ENCODE measurements at places on chromosomes 3 and 15.

- DNase-seq: no peak
Measured at GRCh38 chr3:55330355-55330754, 156.8 kb downstream of the WNT5A start.

GRCh38 chr3:10760199-10760598, 55.8 kb upstream of the SLC6A11 start:
- no peak for DNase-seq

DNA sequence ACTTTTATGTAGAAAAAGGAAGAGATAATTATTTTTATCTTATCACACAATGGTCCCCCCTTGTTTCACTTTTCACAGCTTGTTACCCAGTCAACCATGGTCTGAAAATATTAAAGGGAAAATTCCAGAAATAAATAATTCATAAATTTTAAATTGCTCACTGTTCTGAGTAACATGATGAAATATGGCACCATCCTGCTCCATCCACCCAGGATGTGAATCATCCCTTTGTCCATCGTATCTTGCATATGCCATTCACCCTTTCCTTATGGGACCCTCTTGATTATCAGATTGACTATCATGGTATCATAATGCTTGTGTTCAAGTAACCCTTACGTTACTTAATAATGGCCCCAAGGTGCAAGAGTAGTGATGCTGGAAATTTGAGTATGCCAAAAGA, 43.7 kb downstream of the ANKRD28 start:
- DNase-seq: no peak

- peak; percentile 20 for DNase-seq
Measured at GRCh38 chr15:48865370-48866079, 12.4 kb upstream of the EID1 start.

GRCh38 chr15:34116620-34117019, 14.7 kb downstream of the PGBD4 start:
- DNase-seq: no peak

DNA sequence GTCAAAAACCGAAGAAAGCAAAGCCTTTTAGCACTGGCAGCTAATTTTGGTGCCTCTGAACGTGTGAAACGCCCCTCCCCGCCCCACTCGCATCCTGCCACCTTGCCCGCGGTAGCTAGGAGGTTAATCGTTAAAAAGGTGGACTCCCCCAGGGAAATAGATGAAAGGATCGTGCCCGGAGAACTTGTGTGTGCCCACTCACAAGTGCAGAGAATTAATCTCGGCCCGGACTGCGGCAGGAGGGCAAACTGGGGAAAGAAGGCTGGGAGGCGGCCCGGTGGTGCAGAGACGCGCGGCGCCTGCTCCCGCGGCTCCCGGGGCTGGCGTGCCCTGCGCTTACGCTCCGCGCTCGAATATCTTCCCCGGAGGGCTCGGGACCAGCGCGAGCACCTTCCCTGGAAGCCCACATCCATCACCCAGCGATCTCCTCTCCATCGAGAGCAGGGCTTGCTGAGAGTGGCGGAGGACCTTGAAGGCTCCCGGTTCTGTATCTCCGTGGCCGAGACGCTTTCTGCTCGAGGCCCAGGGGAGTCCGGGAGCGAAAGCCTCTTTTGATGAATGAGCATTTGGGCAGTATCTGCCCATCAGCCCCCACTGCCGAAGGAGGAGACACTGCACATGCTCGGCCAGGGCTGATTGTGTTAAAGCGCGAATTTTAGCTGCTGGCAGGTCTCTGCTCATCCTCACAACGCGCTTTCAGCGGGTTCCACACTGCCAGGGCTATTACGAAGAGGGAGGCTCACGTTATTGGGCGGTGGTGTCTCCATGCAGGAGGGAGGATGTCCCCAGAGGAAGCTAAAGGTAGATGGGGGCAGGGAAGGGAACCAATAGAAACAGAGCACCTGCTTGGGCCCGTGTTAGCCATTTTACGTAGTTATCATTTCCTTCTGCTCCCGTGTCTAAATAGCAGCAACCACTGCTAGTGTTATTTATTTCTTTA, 1.3 kb upstream of the SPTSSB start:
- DNase-seq: no peak

- DNase-seq: no peak
Measured at GRCh38 chr3:59798372-59799086, 748.7 kb upstream of the CFAP20DC start.

- DNase-seq: no peak
Measured at GRCh38 chr3:153338487-153338886, 176.5 kb downstream of the RAP2B start.

DNA sequence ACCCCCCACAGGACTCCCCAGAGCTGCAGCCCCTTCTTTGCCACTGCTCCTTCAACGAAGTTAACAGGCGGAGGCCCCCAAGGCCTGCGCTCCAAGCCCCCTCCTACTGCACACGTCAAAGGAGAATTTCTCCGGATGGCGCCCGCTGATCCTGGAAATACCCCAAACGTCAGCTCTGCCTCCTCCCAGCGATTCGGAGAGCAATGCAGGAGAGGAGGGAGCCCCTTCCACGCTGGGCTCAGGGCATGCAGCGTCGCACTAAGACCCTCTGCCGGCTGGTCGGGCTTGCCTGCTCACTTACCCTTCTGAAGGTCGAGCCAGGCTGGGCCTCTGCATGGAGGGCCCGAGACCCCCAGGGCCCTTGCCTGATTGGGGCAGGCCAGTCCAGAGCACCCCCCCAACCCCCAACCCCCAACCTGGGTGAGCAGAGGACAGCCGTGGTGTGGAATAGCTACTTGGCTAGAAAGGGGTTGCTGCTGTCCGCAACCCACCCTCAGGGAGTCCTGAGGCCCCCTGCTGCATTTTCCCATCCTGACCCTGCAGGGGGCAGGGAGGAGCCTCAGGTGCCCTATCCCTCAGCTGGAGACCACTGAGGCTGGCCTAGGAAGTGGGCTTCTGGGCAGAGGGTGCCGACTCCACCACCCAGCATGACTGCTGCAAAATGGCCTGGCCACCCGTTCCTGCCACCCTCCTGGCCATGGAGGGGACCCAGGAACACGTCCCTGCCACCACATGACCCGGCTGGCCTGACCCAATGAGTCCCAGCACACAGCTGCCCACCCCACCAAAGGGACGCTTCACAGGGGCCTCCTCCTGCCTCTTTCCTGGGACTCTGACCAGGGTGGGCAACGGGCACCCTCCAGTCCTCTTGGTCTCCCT, 976 bp downstream of the ATP2B2 start:
- DNase-seq: no peak

DNA sequence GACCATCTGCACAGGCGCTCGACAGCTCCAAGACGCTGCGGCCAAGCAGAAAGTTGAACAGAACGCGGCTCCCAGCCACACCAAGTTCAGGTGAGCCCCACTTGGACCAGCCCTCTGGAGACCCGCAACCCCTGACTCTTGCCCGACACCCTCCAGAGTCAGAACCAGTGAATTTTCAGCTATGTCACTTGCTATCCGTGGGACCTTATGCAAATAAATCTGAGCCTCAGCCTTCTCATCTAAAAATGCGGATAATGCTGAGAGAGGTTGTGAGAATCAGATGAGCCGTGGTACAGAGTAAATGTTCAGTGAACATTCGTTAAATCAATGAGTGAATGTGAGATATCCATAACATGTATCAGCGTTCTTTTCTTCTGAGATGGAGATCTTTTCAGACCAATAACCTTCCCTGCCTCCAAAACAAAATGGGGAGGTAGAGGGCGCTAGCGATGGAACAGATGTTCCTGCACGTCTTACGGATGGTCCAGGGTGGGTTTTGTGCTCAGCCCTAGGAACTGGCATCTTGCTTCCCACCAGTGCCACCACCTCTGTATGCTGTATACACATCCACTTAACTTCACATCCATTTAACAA, 524 bp downstream of the MRPS11 start:
- DNase-seq: peak; percentile 34

GRCh38 chr3:113954091-113954685, 6.4 kb downstream of the ZDHHC23 start:
- DNase-seq: no peak

DNA sequence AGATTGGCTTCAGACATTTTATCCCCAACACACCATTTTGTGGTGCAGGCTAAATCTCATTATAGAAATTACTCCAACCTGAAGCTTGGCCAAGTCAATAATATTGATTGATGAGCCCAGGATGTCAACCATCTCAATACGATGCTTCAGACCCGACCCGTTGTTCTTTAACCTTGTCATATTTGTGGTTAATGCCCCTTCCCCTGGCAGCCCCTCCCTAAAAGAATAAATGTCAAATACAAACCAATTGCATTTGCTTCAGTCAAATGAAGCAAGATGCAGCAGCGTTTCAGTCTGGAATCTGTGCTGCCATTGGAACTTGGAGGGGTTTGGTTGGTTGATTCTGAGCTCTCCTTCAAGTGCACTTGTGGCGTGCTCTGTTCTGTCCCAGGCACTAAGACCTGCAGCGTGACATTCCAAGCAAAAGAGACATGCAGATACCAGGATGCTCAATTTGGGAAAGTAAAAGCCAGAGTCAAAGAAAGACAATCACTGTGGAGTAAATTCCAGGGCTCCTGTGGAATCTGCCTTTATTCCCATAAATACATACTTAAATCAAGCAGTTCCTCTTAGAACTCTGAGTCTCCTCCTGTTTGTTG, 23.8 kb upstream of the PSMD6 start:
- no peak for DNase-seq

- no peak for DNase-seq
Measured at GRCh38 chr3:170021083-170021482, 16.7 kb upstream of the GPR160 start.

- DNase-seq: peak; percentile 47
Measured at GRCh38 chr3:3196148-3196861, 16.8 kb upstream of the CRBN start.

- no peak for DNase-seq
Measured at GRCh38 chr15:94105760-94106159, 125.6 kb upstream of the MCTP2 start.

DNA sequence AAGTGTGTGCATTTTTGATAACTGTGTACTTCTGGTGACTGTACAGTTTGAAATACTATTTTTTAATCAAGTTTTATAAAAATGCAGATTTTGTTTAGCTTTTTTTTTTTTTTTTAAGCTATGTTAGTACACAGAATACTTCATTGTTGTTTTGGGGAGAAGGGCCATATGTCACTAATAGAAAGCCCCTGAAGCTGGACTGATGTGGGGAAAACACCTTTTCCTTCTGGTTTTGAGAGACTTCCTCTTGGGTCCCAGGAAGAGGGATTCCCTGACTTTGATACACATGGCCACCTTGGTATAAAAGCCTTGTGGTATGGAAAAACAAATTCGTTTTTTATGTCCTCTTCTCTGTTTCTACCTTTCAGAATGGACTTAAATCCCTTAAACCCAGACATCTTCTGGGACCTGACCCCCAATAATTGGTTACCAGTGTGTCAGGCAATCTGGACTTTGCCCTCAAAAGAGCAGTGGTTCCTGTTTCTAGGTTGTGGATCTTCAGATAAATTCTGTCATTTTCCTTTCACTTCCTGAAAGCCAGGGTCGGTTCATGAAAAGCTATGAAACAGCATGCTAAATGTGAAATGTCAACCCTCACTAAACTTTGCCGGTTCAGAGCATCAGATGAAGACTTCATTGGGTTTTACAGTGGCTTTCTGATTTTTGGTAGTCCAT, 31.1 kb upstream of the BLOC1S6 start:
- peak; percentile 39 for DNase-seq

DNA sequence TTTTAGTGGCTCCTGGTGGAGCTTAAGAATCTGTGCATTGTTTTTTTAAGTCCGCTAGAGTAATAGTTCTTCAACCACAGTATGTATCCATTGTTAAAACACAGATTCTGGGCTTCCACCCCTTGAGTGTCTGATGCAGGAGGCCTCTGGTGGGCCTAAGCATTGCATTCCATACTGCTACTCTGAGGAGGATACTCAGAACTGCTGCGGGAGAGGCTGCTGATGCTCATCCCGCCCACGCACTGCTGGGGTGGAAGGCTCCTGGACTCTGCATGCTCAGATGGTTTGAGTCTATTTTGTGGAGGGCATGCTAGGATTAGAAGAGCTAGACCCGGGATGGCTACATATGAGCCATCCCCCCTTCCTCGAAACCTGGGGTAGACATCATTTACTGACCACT, 74.4 kb downstream of the THSD4 start:
- no peak for DNase-seq

GRCh38 chr3:10192953-10193691, 28.4 kb downstream of the IRAK2 start:
- DNase-seq: no peak

DNA sequence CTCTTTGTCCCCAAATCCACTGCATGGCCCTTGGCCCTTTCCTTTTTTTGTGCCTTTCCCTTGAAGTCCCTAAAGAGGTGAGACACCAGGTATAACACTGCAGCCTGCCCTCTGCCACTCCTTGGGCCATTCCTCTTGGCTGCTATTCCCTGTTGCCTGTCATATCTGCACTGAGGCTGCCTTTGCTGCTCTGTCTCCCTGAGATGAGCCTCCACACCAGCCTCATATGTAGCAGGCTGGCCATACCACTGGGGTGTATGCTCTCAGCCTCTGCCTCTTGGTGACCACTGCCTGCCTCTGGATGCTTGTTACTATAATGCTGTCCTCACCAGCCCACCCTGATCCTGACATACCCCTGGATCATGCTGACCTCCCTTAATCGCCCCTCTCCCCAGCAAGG, 252.0 kb downstream of the CLSTN2 start:
- no peak for DNase-seq

- no peak for DNase-seq
Measured at GRCh38 chr15:85306946-85307686, 73.3 kb upstream of the AKAP13 start.

DNA sequence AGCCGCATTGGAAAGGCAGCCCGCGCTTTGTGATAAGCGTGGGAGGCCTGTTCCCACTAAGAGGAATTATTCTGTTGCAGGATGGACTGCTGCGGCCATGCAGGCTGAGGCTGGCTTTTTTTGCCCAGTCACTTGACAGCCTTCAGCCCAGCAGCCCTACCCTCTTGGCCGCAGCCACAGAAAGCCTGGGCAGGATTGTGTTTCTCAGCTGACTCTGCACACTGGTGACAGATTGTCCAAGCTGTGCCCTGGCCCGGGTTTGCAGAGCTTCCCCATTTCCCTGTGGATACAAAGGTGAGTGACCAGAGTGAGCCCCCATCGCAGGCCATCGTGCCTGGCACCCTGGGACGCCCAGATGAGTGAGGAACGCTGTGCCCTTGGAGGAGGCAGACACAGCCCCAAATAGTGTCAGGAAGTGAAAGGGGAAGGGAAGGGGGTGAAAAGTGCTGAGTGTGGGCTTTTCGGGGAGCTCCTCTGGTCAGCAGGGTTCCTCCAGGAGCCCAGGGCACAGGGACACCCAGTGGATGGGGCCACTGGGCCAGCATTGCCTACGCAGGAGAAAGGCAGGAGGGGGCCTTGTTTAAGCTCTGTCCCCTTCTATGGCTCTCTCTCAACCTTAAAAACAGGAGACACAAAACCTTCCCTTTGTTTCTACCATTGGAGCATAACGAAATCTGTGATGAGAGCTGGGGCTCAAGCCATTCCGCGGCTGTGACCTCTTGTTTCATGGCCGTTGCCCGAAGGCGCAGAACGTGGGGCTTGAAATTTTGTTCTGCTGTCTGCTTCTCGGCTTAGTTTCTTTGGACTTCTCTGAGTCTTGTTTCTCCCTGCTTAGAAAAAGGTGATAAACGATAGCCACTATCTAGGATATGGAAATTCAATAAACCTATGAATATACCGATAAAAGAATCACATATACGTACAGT, 91.5 kb upstream of the MEF2A start:
- no peak for DNase-seq
